HCT116 (cell line): ENCODE measurements at places on chromosomes 16 and 17. TPM values are rescaled to one million over a fixed set of nuclear protein-coding genes. Genes with fewer than 3 reads are reported as not detected.
A peak's percentile ranks its signal among the peaks of the same experiment; 100 is the strongest.

Gene CLEC18B
- total RNA-seq: 2.1 TPM

Gene MMP25
- 2.5 TPM for total RNA-seq

Gene GPR179
- total RNA-seq: 0.17 TPM

Gene KRT20
- total RNA-seq: 1.5 TPM

DNA sequence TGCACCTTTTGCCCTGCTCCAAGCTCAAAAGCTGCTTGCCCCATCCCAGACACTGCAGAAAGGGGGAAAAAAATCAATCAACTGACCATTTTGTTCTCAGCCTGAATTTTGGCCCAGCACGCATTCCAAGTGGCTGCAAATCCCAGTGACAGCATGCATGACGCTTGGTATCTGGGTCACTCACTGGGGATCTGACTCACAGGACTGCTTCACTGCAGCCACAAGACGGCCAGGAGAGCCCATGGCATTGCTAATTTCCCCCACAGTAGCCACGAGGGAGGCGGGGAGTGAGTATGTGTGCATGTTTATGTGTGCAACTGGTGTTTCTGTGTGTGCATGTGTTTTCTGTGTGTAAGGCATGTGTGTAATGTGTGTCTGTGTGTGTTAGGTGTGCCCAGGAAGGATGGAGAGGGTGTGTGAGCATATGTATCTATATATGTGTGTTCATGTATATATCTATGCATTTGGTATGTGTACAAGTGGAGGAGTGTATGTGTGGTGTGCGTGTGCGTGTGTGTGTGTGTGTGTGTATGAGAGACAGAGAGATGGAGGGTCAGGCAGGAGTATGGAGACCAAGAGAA is 33.8 kb downstream of the SDK2 start:
- H3K27ac ChIP-seq: no peak overlapping the region
- H3K4me3 ChIP-seq: no peak overlapping the region
- peaks cover 26% of the 10 kb centered on the region for H3K27me3 ChIP-seq
- no peaks in the 10 kb centered on the region for H3K36me3 ChIP-seq
- H3K4me1 ChIP-seq: 0 out of 2 replicates have a peak, but pooled peaks cover 3% of the 10 kb centered on the region

- H3K27me3 ChIP-seq: no peaks in the 10 kb centered on the region
- H3K4me1 ChIP-seq: no peaks in the 10 kb centered on the region
- H3K36me3 ChIP-seq: no peaks in the 10 kb centered on the region
- H3K27ac ChIP-seq: no peak overlapping the region
- DNase-seq: no peak
These were observed 197.6 kb downstream of the DNAH9 start for GRCh38 chr17:11795906-11796305.

DNA sequence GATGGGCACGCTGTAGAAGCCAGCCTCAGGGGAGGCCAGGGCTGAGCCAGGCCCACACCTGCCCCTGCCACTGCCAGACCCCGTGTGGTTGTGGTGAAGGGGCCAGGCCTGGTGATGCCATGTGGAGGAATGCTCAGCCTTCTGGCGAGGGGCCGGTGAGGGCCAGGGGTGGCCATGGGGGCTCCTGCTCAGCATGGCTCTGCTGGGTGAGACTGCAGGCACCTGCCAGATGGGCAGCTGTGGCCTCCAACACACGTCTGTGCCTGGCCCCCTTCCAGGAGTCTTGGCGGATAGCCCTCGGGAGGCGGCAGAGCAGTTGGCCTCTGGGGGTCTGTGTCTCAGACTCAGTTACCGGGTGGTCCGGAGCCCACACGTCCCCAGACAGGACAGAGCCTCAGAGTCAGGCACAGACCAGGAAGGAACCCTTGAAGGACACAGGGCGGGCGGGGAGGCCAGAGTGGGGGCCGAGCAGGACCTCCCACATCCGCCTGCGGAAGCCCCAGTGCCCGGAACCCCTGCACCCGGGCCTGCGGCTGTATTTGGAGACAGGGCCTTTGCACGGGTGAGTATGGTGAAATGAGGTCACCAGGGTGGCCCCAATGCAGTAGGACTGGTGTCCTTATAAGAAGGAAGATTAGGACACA is 22.5 kb upstream of the CHMP6 start:
- no peaks in the 10 kb centered on the region for H3K36me3 ChIP-seq
- H3K27me3 ChIP-seq: no peaks in the 10 kb centered on the region
- no peak overlapping the region for H3K4me3 ChIP-seq
- H3K27ac ChIP-seq: no peak overlapping the region

DNA sequence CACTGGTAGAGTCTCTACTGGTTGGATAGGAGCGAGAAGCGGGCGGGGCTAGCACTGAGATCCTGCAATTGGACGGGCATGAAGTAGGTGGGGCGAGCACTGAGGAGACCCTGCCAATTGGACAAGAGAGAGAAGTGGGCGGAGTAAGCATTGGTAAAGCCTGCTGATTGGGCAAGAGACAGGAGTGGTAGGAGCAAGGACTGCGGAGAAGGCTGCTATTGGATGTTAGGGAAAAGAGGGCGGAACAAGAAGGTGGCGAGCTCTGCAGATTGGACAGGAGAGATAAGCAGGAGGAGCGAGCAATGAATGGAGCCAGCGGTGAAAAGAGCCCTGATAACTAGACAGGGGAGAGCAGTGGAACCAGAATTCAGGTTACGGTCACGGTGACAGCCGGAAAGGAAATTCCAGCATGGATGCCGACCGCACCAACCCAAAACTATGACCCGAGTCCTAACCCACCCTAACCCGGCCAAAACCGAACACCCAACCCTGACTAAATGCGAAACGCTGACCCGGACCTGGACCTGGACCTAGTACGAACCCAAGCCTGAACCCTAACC is 4.8 kb downstream of the SCGB1C2 start:
- peak; percentile 21 for DNase-seq
- no peaks in the 10 kb centered on the region for H3K27me3 ChIP-seq
- H3K27ac ChIP-seq: no peak overlapping the region
- H3K36me3 ChIP-seq: no peaks in the 10 kb centered on the region
- H3K4me1 ChIP-seq: 0 out of 2 replicates have a peak, but pooled peaks cover 2% of the 10 kb centered on the region
- H3K4me3 ChIP-seq: no peak overlapping the region

DNA sequence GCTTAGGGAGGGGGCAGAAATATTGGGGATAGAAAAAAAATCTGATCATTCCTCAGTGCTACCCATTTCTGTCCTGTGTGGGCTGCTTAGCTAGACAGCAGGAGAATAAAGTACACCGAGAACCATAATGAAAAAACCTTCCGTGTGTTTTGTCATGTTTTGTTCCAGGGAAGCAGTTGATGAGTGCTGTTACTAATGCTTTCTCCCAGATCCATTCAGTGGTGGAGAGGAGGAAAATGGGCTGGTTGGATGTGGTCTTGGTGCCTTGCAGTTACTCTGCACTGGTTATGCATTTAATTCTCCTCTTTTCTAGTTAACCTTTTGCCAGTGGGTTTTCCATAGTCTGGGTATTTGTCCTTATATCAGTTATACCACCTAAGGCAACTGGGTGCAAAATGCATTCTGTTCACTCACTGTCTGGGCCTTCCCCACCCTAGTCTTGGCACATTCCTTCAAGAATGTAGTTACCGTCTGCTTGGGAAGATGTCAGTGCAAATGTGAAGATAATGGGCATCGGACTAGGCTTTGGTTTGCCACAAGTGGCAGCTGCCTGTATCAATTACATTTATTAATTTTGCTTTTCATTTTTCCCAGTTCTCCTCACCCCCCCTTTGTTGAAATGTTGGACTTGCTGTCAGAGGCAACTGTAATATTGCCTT is 9.3 kb upstream of the TBKBP1 start:
- no peak overlapping the region for H3K27ac ChIP-seq
- no peaks in the 10 kb centered on the region for H3K27me3 ChIP-seq
- DNase-seq: no peak
- H3K4me1 ChIP-seq: peaks cover 8% of the 10 kb centered on the region; the same call in 1 of the 2 replicates
- peaks cover 56% of the 10 kb centered on the region for H3K36me3 ChIP-seq

DNA sequence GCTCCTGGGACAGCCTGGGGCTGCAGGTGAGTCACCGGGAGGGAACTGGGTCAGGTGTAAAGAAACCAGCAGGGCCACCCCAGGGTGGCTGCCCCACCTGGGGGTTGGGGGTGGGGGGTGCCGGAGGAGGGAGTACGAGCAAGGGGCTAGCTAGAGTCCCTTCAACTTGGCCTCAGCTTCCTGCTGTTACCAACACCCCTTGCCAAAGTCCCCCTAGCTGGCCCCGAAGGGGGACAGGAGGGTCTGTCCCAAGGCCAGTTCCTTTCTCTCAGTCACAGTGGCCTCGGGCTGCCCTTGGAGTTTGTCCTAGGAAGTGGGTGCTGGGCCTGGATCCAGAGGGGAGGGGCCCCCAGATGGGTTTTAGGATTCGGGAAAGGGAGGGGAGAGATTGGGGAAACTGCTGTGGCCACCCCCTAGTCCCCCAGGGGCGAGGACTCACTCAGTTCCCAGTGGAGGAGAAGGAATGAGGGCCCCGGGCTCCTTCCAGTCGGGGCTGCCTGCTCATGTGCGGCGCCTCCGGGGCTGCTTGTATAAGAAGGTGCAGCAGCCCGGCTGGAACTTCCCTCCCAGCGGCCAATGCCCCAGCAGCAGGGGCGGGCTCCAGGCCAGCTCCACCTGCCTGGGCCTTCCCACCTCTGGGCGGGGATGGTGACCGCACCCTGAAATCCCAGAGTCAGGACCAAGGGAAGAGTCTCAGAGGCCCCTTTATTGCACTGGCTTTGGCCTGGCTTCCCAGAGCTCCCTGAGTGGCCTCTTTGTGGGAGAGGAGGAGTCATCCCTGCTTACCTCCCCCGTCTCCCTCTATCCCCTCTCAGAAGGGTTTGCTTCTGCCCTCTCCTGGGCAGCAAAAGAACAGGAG is 7.3 kb downstream of the ARHGAP27 start:
- H3K27ac ChIP-seq: peak overlapping the region; percentile 72
- H3K4me3 ChIP-seq: peak overlapping the region; percentile 77
- H3K27me3 ChIP-seq: no peaks in the 10 kb centered on the region
- peaks cover 3% of the 10 kb centered on the region; the same call in 1 of the 2 replicates for H3K36me3 ChIP-seq
- DNase-seq: peak; percentile 98

DNA sequence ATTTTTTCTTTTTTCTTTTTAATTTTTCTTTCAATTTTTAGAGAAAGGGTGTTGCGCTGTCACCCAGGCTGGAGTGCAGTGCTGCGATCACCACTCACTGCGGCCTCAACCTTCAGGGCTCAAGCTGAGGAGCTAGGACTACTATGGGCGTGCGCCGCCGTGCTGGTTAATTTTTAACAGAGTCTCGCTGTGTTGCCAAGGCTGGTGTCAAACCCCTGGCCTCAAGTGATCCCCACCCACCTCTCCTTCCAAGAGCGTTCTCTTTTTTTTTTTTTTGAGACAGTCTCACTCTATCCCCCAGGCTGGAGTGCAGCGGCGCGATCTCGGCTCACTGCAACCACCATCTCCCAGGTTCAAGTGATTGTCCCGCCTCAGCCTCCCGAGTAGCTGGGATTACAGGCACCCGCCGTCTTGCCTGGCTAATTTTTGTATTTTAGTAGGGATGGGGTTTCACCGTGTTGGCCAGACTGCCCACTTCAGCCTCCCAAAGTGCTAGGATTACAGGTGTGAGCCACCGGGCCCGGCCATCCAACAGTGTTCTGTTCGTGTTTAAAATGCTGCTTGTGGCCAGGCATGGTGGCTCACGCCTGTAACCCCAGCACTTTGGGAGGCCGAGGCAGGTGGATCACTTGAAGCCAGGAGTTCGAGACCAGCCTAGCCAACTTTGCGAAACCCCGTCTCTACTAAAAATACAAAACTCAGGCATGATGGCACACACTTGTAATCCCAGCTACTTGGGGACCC is 14.5 kb upstream of the RPL13 start:
- H3K4me3 ChIP-seq: no peak overlapping the region
- no peak for DNase-seq
- peaks cover 34% of the 10 kb centered on the region; the same call in 1 of the 2 replicates for H3K36me3 ChIP-seq
- H3K27ac ChIP-seq: no peak overlapping the region

DNA sequence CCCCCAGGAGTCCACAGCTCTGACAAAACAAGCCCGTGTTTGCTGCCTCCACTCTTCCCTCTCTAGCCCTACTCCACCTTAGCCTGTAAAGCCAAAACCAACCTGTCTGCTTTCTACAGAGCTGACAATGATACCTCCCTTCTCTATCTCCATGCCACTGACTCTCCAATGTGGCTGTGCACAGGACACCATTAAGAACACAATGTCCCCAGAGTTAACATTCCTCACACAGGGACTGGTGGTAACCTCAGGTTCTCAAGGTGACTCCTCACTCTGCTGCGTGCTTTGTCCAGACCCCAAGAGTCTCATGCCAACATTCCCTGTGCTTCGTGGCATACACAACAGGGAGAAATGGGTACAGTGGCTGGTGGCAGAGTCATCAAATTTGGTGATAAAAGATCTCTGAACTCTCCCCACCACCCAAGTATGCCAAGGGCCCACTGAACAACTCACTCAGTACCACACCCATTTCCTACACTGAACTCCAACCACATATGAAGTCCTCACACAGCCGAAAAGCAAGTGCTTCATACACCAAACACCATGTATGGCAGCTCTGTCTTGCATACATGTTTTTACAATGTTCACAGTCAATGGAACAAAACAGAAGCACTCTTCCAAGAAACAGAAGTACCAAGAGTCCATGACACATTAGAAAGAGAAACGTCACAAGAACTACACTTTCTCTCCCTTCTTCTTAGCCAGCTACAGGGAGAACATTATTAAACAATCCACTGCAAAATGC is 21.1 kb downstream of the CSNK2A2 start:
- no peaks in the 10 kb centered on the region for H3K4me1 ChIP-seq
- H3K4me3 ChIP-seq: no peak overlapping the region
- DNase-seq: no peak
- H3K27me3 ChIP-seq: no peaks in the 10 kb centered on the region

- no peaks in the 10 kb centered on the region for H3K4me1 ChIP-seq
- peaks cover 6% of the 10 kb centered on the region; the same call in 1 of the 2 replicates for H3K27me3 ChIP-seq
- H3K27ac ChIP-seq: no peak overlapping the region
- no peak for DNase-seq
These were observed 9.1 kb downstream of the KCNH4 start for GRCh38 chr17:42171831-42172230.

DNA sequence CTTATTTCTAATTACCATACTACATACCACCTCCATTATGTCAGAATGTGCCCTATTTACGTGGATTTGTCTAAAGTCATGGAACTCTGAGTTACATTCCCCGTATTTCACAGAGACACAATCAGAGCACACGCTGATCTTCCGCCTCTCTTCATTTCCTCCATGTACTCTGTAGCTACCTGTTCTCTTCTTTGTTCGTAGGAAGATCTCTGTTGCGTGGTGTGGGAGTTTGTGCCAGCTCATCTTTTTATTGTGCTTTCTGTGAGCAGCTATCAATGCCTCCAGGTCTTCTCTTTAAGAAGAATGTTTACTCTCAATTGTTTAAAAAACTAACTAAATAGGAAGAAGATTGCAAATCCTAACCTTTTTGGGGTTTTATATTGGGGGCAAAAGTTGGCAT is 26.9 kb downstream of the NLRC5 start:
- H3K4me1 ChIP-seq: peaks cover 20% of the 10 kb centered on the region
- no peaks in the 10 kb centered on the region for H3K36me3 ChIP-seq
- H3K4me3 ChIP-seq: no peak overlapping the region
- H3K27ac ChIP-seq: no peak overlapping the region
- no peak for DNase-seq
